ENCODE measurements at places on chromosomes 12 and 14.

DNA sequence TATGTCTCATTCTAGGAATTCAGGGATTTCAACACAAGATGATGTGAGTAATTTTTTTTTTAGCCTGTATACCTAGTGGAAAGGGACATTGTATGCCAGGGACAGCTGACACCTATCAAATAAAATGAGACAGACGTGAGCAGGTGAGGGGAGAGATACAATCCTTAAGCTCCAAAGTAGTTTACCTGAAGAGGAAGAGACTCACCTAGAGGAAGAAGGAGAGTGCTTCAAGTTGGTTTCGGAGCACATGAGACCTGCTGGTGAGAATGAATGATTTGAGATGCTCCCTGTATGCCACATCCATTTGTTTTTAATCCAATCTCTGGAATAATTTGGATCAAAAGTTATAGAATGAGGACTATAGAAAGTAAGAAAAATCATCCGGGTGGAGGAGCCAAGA, 915.4 kb upstream of the FBXO33 start:
- no peak for DNase-seq

DNA sequence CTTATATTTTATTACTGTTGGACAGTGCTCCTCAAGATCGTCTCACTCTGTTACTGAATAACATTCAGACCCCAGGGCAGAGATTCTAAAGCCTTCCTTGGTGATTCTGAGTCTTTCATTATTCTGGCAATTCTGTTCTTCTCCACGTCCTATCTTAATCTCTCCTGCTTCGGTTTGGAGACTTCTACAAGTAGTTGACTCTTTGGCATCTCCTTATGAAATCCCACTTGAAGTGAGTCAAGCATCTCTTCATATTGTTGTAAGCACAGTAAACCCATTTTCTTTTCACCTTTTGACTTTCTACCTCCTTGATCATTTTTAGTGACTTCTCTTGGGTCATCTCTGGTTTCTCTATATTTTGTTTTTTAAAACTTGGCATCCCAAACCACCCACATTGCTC, 132.8 kb downstream of the SAMD4A start:
- DNase-seq = no peak

- DNase-seq = no peak
Measured at GRCh38 chr12:130226126-130226525, 63.9 kb downstream of the FZD10 start.

DNA sequence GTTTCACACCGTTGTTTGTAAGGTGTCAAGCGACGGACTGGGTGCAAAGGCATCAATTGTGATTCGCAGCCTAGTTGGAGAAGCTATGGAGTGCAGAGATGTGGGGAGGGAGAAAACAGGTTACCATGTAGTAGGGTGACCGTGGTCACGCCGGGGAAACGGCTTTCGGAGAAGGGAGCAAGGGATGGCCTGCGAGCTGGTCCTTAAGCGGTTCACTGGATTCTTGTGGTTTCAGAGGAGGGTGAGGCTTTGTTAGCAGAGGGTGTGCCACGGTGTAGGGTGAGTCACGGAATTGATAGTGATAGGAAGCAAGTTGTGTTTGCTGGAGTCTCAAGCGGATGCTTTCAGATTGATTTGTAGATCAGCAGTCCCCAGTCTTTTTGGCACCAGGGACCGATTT, 2.3 kb downstream of the PIWIL1 start:
- DNase-seq = no peak

GRCh38 chr12:29879606-29880308, 96.0 kb upstream of the TMTC1 start:
- DNase-seq = no peak

DNA sequence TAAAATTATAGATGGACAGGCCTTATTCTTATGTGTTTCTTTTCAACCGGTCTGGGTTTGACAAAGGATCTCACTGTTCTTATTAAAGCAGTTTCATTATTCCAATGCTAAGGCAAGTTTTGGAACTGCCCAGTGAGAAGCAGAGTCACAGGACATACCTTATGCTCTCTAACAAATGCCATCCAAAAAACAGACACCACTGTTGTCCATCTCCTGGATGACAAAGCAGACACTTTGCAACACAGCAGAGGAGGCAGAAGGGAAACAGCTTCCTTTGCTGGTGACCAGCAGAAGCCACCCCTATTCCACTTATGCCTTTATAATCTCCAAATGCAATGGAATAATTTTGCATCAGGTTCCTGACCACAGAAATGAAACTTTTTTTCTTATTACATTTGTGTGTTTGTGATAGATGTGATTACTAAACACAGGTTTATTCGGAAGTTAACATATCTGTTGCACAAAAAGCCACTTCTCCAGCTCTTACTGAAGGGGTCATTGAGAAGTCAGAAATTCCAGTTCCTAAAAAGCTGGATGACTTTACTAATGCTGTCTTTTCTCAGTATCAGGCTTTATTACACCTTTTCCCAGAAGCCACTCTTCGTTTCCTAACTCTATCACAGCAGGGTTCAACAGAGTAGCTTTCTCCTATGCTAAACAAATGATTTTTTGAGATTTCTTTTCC, 115.6 kb downstream of the BTG1 start:
- DNase-seq = no peak

Data from stimulated activated CD4-positive, alpha-beta T cell treated with anti-CD3 and anti-CD28 coated beads, Interleukin-15, amount 100 ng/mL, for 24 hours (primary cell).